AG09309 (cell line): ENCODE measurements at places on chromosomes 4 and X.
A peak's percentile ranks its signal among the peaks of the same experiment; 100 is the strongest.

GRCh38 chr4:32102896-32103295 lies 1382.7 kb downstream of the PCDH7 start:
- no peak for DNase-seq

GRCh38 chrX:13996650-13997049 lies 33.0 kb downstream of the GEMIN8 start:
- DNase-seq, result no peak

DNA sequence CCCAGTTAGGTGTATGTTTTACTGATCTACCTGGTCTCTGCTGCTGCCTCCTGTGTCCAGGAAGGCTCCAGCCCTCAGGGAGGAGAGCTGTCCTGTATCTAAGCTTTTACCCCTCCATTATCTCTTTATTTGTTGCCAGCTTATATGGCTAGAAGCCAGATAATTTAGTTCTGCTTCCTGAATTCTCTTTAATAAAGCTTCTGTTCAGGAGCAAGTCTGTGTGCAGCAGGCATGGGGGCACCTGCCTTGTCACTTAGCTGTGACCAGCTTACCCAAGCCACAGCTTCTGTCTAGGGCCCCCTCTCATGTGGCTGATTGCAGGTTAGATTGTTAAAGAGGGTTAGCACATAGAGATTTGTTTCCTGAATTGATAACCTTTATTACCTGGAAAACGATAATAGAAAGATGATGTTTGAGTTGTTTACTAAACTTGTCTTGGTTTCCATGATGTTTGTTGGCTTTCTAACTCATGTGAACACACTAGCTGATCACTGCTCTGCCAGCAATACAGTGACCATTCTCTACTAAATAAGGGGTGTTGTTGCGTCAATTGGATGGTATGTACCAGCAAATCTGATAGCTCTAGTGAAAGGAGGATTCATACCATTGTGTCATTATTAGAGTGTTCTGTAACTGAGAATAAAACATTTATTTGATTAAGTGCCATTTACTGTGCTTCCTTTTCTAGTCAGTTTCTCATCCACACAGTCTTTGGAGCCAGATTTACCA lies 189.8 kb upstream of the ANK2 start:
- DNase-seq, result no peak

DNA sequence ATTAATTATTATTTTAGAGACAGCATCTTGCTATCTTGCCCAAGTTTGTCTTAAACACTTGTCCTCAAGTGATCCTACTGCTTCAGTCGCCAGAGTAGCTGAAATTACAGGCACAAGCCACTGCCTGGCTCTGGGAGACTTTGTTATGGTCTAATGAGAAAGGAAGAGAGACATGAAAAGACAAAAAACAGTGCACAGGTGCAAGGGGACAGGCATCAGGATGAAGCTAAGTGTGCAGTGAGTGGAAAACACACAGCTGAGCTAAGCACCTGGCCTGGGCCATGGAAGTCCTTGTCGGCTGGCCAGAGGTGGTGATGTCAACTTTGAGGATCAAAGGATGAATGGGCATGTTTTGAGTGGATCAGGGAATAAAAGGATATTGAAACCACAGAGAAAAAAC lies 102.7 kb downstream of the HS3ST1 start:
- DNase-seq, result no peak

- no peak for DNase-seq
Observed at GRCh38 chr4:137881641-137882040, 349.3 kb upstream of the PCDH18 start.

- no peak for DNase-seq
Observed at GRCh38 chrX:13821738-13822137, 4.8 kb upstream of the GPM6B start.

- DNase-seq, result no peak
Observed at GRCh38 chrX:134640914-134641313, 17.4 kb downstream of the PLAC1 start.

DNA sequence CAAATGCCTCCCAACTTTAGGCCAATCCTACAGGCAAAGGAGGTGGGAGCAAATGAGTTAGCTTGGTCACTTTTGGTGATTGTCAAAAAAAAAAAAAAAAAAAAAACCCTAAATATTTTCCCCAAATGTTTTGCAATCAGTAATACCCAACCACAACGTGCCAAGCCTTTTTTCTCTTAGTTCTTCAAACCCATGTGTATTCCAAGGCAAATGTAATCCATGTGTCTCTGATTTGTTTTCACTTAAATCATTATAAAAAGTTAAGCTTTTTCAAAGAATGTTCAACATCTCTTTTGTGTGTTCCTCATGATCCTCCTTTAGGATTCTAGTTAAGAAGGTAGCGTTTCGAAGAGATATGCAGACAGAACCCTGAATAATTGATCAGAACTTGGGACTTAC lies 328.4 kb downstream of the PAPSS1 start:
- DNase-seq, result peak; percentile 11

- no peak for DNase-seq
Observed at GRCh38 chr4:6410068-6410467, 62.3 kb downstream of the PPP2R2C start.

DNA sequence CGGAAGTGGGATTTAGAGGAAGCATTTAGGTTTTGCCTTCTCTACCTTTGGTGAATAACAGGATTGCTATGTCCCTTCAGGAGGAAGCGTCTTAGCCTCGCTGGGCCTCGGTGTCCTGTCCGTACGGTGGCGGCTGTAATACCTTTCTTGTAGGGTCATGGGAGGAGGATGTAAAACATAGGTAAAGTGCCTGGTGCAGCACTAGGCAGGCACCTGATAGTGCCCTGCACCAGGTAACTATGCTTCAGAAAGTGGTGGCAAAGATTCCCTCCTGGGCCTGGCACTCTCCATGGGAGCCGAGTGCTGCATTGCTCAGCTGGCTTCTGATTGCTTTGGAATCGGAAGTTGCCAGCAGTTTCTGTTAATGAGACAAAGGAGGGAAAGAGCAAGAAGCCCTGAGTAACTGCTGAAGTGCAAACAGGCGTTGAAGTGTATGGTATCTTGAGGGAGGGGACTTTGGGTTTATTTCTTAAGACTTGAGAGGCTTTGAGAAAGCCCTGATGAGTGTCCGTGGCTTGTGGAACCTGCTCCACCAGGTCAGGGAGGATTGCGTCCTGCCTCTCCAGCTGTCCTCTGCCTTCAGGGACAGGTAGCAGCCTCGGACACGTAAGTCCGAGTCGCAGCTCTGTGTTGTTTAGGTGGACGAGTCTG lies 45.8 kb downstream of the TBC1D14 start:
- DNase-seq, result no peak

DNA sequence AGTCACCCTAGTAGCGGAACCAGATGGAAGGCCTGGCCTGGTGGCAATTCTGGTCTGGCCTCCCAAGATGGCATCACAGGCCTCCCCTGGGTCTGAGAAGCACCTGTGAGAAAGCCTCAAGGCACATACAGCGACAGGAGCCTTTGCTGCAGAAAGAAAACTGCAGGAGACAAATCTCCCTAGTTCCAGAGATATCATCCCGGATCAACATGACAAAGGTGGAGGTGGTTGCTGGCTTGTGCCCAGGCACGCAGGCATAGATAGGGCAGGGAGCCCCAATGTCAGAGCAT lies 93.6 kb downstream of the BCOR start:
- no peak for DNase-seq
